Kidney (tissue), 22 donors: ENCODE measurements at places on chromosomes 3 and 15. TPM values are rescaled to one million over a fixed set of nuclear protein-coding genes. Genes with fewer than 3 reads are reported as not detected.

DNA sequence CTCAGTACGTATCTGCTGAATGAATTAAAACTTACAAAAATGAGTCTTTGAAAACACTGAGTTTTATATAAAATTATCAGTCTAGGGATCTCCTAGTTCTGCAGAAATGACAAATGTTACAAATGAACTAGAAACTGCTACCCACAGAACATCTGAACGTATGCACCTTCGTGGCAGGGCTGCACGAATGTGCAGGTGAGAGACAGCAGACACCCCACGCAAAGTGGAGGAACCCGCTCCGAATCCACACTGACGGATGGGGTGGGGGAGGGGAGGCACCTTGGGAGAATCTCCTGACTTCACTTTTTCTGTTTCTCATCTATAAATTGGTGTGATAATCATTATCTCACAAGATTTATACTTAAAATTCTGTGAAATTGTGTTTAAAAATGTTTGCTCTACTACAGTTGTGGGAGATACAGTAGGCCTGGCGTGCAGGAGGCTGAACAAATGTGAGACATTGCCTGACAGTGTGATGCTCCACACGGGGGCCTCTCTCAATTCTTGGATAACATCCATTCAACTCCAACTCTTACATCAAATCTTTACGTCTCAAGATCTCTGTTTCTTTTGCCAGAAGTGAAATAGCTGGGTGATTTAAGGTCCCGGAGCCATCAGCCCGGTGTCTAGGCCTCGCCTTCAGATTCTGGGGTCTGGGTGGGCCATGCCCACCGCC, 86.9 kb downstream of the ATP10A start:
- DNase-seq = no peak

DNA sequence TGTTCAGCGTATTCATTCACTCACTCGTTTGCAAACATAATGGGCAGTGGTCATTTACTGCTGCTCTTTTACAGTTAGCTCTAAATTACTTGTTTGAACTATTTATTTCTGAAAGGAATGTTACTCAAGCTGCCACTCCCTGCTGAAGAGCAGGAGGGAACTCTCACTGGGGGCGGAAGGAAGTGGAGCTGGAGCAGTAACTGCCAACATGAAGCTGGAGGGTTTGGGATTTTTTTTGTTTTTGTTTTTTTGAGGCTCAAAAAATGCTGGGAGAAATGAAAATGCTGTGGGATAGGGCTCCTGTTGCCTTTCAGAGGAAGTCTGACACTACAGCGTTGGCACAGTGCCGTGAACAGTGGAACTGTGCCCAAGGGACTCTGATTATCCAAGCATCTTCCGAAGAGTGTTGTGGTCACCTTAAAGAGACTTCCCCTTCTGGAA, 44.1 kb downstream of the SENP2 start:
- DNase-seq = no peak

- DNase-seq = no peak
Measured at GRCh38 chr15:68994149-68994548, 20.3 kb upstream of the NOX5 start.

- DNase-seq = no peak
Measured at GRCh38 chr3:111128884-111129283, 57.3 kb downstream of the NECTIN3 start.

GRCh38 chr3:4570840-4571621, 77.9 kb downstream of the ITPR1 start:
- no peak for DNase-seq

- no peak for DNase-seq
Measured at GRCh38 chr3:36680952-36681351, 83.4 kb downstream of the DCLK3 start.

- DNase-seq = no peak
Measured at GRCh38 chr15:89615135-89615534, 39.9 kb downstream of the TICRR start.

DNA sequence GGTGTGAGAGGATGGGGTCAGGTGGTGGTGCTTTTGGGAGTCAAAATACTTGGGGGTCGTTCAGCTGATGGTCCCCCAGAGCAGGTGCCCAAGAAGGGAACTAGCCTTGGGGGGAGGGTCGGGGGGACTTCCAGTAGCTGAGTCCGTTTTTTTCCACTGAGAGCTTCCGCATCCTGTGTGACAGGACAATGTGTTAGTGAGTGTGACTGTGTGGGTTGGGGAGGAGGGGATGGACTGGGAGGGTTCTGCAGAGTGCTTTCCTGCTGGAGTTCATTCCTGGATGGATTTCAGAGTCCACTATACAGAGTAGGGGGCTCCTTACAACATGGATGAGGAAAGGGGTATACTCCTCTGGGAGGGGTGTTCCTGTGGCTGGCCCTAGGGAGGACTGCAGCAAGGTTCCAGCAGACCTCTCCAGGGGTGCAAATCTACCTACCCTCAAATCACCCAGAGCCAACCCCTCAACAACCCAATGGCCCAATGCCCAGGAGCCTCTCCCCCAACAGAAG, 601 bp upstream of the HYAL2 start:
- DNase-seq = no peak

DNA sequence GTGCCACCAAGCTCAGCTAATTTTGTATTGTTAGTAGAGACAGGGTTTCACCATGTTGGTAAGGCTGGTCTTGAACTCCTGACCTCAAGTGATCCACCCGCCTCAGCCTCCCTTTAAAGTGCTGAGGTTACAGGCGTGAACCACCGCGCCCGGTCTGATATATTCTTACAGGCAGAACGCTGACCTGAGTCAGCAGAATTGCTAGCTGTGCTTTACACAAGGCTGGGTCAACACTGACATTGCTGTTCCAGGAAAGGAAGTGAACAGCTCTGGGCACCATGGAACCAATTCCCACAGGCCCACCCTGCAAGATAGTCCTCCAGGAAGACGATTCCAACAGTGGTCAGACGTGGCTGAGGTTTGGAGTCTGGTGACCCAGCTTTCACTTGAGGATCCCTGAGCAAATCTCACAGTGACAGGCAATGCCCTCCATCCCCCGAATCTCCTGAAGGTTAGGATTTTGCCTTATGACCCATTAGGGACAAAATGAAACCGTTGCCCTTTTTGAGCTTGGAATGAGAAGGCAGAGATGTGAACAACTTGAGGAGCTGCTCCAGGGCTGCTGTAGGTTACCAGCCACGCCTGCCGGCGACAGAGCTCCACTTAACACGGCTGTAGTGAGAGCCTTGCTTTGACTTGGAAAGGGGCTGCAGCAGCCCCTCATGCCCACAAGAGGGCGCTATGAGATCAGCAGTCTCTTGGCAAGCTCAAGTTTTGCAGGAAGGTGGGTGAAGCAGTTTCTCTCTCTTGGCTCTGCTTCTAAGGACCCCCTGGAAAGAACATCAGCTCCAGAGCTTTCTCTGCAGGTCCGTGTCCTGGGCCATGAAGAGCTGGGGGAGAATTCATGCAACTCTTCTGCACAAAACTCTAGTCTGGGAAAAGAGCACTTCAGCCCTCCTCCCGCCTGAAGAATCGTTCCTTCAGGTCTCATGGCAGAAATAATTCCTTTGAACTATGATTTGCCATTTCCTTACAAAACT, 74.1 kb downstream of the SENP2 start:
- peak; percentile 81 for DNase-seq

- DNase-seq = no peak
Measured at GRCh38 chr3:40108643-40109042, 200.9 kb upstream of the EIF1B start.

DNA sequence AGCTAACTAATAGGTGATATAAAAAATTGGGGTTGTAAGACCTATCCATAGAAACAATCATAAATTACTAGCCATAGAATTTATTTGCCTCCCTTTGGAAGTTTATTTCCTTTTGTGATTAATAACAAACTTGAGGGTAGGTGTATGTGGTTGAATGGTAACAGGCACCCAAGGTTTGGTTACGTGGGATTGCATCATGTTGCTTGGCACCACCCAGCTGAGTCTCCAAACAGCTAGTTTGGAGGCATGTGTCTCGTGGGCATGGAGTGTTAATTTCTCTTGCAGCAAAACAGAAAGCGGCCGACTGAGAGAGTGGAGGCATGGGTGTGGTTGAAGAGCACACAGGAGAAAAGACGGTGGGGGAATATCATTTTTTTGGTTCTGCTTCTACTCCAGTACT, 441.4 kb downstream of the CNTN4 start:
- no peak for DNase-seq

DNA sequence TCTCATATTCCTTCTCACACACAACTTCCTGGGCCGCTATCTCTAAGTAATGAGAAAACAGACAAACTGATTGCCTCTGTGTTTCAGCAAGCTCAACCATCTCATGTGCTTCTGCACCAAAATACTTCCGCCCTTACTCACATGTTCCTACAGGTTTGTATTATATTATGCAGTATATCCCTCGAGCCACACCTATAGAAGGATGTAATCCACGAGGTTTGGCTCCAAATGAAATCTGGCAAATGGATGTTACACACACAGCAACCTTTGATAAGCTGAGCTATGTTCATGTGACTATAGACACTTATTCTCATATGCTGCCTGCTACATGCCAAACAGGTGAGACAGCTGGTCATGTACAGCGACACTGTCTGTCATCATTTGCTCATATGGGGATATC, 22.6 kb downstream of the CCRL2 start:
- DNase-seq = no peak

GRCh38 chr3:170205302-170205701, 16.9 kb upstream of the PRKCI start:
- peak; percentile 62 for DNase-seq

- no peak for DNase-seq
Measured at GRCh38 chr3:168620854-168621253, 525.1 kb upstream of the GOLIM4 start.

- no peak for DNase-seq
Measured at GRCh38 chr15:69433831-69434230, 18.8 kb upstream of the RPLP1 start.

GRCh38 chr3:10646531-10647335, 141.3 kb upstream of the ATP2B2 start:
- no peak for DNase-seq

- DNase-seq = no peak
Measured at GRCh38 chr3:195068084-195069080, 202.6 kb downstream of the XXYLT1 start.

DNA sequence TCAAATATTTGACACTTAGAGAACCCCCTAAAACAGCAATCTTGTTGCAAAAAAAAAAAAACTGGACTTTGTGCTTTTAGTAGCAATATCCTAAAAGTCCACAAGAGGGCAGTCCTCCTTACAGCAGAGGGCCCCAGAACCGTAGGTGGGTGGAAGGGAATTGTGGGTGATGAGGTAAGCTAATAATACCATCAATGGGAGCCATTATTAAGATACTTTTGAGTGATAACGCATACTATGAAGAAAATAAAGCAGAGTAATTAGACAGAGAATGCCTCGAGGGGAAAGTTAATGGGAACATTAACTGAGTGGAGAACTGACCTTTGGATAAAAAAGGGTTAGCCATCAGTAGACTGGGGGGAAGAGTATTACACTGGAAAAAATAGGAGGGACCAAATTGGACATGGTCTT, 229.9 kb downstream of the THRB start:
- DNase-seq = no peak

GRCh38 chr15:31179693-31180092, 78.2 kb upstream of the TRPM1 start:
- no peak for DNase-seq

- DNase-seq = peak; percentile 91
Measured at GRCh38 chr15:83305704-83306291, 21.3 kb upstream of the BNC1 start.

DNA sequence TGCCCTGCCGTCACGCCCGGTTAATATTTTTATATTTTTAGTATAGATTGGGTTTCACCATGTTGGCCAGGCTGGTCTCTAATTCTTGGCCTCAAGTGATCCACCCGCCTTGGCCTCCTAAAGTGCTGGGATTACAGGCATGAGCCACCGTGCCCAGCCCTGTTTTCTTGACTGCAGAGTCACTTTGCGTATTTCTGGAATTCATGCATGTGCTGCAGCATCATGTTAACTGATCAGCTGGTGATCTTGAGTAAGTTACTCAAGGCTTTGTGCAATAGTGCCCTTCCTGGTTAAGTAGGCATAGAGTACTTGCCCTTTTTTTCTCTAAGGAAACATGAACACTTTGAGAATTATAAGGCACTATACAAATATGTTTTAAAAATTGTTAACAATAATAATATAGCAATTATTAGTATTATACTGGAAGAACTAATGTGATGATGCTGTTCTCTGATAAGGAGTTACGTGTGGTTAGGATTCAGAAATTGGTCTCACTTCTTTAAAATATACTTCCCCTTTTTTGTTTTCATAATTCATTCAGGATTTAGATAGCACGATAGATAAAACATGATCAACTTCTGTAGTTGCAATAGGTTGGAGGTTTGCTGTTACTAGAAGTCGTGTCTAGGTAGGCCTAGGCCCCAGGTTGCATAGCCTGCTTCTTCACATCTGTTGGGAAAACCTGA, 33.6 kb downstream of the GPR171 start:
- no peak for DNase-seq

GRCh38 chr15:29268706-29269484, 727 bp downstream of the NSMCE3 start:
- DNase-seq = peak; percentile 76

GRCh38 chr3:146638718-146639117, 33.6 kb upstream of the PLSCR5 start:
- no peak for DNase-seq

DNA sequence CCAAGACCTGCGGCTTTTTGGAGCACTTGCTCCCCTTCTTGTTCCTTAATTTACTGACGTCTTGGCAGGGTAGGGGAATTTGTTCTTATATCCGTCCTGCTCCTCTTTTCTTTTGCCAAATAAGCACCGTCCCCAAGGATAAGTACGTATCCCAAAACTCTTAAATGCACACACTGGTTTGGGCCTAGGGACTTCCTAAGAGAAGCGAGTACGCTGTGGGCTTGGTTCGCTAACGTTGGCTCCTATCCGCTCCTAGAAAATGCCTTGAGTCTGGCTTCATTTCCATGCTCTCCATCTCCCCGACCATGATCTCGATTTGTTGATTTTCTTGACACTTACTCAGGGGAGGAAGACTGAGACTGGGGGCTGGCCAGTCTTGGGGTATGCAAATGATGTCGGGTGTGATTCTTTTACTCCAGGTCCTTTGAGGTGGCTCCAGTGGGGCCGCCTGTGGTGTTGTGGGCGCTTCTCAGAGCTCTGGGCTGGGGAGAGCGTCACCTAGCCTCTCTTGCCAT, 1.3 kb downstream of the MYRIP start:
- peak; percentile 21 for DNase-seq

GRCh38 chr3:11084098-11084497, 70.2 kb upstream of the HRH1 start:
- no peak for DNase-seq

GRCh38 chr15:68592544-68592943, 13.8 kb downstream of the CORO2B start:
- DNase-seq = no peak

OR5H14 gene
- total RNA-seq = not detected

FANCD2OS gene
- not detected for total RNA-seq

ST8SIA2 gene
- 0.38 TPM for total RNA-seq

PLIN1 gene
- 2.1 TPM for total RNA-seq

GPR171 gene
- total RNA-seq = 4.9 TPM

SAXO2 gene
- 3.2 TPM for total RNA-seq

ACP3 gene
- 67.8 TPM for total RNA-seq

ACSBG1 gene
- total RNA-seq = 0.13 TPM

THRB gene
- total RNA-seq = 17.2 TPM

GRK7 gene
- total RNA-seq = not detected

LNP1 gene
- total RNA-seq = 4.4 TPM
